Esophagus mucosa (tissue), 1 donor: ENCODE measurements at places on chromosomes 1 and 21. TPM values are rescaled to one million over a fixed set of nuclear protein-coding genes. Genes with fewer than 3 reads are reported as not detected.

GRCh38 chr1:5917591-5918274 lies 74.5 kb downstream of the NPHP4 start:
- ATAC-seq = no peak

DNA sequence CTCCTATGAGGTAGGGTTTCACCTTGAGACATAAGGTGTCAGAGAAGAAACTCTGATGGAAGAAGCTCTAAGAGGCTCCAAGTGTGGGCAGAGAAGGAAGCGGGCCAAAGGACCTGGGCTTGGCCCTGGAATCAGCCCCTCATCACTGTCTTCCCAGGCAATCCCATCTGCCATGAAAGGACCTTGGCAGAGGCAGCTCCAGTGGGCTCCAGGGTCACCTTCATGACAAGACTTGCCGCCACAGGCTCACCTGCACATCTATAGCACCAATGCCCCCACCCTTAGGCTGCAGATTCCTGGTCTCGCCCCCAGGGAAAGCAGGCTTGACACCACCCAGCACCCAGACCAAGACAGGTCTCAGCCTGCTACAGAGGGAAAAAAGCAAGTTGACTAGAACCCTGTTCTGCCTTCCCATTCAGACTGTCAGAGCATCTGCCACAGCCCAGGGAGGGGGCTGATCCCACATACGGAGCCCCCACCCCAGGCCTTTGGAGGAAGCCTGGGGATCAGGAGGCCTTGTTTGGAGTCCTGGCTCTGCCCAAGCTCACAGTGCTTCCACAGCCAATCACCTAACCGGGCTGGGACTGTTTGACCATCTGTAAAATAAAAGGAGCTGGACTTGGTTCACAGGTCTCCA lies 490 bp upstream of the FAM110D start:
- no peak for ATAC-seq

DNA sequence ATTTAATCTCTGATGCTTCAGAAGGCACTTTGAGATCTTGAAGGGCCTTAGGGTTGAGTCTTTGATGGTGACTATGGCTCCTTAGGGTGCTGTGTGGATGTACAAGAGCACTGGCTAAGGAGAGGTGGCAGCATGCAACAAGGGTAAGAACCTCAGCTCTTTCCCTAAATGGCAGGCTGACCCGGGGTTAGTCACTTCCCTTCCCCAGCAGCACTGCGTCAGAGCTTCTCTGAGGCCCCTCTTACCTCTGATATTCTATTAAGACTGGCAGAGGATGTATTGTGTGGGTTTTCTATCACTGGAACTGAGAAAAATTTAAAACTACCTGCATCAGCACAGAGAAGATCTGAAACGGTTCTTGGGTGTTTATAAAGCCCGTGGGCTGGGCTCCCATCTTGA lies 11.8 kb downstream of the C1orf116 start:
- ATAC-seq = peak; percentile 1

SELENBP1 gene
- total RNA-seq = 14.0 TPM

DNA sequence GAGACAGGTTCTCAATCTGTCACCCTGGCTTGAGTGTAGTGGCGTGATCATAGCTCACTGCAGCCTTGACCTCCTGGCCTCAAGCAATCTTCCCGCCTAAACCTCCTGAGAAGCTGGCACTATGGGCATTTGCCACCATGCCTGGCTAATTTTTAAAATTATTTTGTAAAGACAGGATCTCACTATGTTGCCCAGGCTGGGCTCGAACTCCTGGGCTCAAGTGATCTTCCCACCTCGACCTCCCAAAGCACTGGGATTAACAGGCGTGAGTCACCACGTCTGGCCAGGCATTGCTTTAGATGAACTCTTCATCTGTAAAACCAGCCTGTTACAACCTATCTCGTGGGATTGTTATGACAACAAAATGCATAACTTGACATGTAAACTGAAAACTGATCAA lies 2.4 kb downstream of the COA6 start:
- no peak for ATAC-seq

DNA sequence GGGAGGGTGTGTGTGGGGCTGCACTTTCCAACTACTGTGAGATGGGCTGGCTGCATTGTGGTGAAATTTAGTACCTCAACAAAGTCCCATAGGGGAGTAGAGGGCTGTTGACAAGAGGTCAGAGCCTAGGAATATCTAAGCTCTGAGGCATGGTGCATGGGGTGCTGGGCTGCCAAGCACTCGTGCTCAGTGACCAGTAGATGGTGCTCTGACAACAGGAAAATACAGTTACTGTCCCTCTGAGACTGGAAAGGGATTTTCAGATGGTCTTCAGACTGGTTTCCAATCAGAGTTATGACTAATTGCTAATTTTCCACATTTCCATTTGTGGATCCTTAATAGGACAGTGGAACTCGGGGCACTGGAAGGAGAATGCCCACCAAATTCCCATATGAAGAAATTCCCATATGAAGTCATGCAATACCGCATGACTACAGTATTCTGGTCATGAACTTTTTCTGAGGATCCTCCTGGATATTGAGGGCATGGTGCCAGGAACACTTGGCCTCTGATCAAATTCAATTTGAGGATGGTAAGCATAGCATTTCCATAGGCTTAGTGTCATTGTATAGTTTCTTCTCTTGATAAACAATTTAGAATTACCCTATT lies 4.1 kb upstream of the CACNA1E start:
- peak; percentile 79 for ATAC-seq

MECR gene
- total RNA-seq = 21.0 TPM

DNA sequence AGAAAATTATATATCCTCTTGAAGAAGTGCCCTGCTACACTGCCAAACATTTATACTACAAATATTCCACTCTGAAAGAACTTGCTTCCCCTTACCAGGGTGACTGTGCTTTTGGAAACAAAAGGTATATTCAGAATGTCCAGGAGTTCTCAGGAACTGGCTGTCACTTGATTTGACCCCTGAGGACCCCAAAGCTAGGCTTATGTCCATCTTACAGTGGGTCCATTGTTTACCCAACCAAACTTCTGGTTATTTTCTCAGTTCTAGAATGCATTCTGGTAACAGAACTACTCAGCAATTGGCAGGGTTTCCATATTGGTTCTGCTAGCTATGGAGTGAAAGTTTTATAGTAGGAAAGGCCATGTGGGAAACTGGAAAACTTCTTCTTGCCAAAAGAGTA lies 207.1 kb upstream of the KCTD3 start:
- no peak for ATAC-seq

CRABP2 gene
- total RNA-seq = 1,373 TPM
